ENCODE measurements at places on chromosomes 2 and 18.

DNA sequence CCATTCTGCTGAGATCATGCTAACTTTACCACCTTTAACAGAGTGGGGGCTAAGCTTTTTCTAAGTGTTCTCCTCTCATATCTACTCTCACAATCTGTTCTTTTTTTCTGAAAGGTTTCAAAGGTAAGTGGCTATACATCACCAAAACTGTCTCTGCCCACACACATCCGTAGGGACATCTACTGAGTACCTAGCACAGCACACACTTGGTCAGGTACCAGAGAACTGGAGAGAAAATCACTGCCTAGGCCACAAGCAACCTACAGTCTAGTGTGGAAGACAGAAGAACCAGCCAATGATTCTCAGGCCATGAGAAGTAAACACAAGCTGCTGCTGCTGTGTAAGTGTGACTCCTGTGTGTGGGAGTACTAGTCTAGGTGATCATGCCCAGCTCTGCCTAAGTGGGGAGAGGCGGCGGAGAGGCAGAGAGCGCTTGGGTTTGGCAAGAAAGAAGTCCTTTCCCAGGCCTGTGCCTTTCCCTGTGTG is 176.1 kb upstream of the ZFP36L2 start:
- no peak for DNase-seq

DNA sequence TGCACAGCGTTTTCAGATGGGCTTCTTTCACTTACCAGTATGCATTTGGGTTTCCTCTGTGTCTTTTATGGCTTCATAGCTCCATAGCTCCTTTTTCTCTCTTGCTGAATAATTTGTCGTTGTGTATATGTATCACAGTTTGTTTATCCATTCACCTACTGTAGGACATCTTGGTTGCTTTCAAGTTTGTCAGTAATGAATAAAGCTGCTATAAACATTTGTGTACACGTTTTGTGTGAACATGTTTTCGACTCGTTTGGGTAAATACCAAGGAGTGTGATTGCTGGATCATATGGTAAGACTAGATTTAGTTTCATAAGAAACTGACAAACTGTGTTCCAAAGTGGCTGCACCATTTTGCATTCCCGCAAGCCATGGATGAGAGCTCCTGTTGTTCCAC is 94.7 kb downstream of the FAM168B start:
- no peak for DNase-seq

DNA sequence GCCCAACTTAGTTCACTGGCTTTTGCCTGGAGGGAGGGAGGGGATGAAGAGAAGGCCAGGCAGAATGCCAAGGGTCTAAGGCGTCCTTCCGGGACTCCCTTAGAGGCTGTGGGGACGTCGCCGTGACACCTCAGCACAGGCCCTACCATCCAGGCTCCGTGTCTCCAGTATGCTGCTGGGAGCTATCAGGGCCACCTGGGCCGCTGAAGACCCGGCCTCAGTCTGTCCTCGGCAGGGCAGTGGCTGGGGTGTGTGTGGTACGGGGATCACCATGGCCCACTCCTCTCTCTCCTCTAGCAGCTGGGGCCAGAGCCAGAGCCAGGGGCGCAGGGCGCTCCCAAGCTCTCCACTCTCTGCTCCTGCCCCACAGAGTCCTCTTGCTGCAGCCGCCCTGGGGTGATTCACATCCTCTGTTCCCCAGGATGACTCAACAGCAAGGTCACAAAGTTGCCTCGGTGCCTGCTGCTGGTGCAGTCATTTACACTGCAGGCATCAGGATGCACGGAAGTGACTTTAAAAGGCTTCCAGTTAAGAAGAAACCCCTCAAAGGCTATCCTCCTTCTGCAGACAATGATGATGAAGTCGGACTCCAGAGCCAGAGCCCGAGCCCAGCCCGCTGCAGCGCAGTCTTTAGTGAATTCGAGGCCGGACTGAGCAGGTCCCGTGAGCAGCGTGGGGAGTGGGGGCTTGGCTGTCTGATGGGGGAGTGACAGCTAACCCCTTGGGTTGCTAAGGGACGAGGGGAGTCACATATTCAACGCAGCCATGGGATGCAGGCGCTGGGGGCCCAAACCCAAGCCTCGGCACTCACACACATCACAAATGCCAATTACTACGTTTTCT is 31.9 kb downstream of the SNORC start:
- DNase-seq, result no peak

GRCh38 chr2:142868229-142868762 is 9.2 kb upstream of the KYNU start:
- no peak for DNase-seq

DNA sequence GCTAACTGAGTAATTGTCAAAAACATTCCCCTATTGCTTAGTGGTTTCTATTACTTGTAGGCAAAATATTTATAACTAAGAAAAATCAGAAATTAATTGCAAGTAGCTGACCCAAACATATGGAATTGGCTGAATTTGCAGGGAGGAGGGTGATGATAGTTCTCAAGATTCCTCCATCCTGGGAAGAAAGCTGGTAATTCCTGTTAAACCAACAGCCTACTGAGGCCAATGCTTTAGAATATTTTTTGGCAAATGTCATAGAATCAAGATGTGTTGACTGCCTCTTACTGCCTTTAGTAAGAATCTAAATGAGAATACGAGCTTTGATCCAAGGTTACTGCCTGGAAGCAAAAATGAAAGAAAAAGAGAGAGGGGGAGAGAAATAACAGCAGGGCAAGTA is 120.0 kb downstream of the COL6A3 start:
- DNase-seq, result no peak

DNA sequence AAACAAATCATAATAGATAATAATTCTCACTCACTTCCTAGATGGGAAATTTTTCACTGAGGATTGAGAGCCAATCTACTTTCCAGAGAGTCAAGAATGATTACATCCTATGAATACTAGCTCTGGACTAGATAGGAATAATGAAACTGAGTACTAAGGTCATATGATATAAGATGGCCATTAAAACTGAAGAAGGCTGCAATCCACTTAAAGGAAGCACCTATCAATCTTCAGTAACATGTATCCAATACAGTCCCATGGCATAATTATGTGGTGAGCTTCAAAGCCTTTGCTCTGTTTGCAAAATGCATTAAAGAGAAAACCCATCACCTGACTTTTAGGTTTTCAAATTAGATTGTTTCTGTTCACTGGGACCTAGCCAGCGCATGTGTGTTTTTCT is 398.0 kb upstream of the MEIS1 start:
- DNase-seq, result no peak

DNA sequence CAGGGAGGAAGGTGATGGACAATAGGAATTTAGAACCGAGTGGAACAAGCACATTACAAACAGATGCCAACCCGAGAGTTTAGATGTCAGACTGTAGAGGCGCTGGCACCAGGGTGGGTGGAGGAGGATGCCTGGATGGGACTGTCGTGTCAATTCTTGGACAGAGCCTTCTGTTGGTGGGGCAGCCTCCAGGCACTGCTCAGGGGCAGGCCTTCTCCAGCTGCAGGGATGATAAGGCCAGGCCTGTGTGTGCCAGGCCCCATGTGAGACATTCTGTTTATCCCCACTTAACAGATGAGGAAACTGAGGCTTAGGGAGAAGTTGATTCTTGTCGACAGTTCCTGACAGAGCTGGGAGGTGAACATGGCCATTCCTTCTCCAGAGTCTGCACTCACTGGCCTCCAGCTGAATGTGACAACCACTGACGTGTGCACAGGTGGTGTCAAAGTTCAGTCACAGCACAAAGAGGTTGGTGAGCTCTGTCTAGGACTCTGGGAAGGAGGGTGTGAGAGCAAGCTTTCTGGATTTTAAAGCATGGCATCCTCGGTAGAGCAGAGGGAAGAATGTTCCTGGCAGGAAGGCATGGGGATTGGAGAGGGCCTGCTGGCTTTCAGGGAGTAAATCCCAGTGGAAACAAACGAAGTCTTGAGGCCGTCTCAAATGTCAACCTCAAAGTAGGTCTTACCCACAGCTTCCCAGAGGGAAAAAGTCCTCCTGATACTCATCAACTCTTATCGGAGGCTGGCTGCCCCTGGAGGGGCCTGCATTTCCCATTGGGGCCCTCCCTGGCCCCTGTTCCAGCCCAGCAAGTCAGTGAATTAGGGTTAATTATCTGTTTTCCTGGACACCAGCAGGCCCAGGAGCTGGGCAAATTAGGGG is 52.4 kb downstream of the GLI2 start:
- no peak for DNase-seq

- DNase-seq, result no peak
These were observed 70.8 kb downstream of the FIGN start for GRCh38 chr2:163665051-163665450.

- DNase-seq, result no peak
These were observed 195.4 kb downstream of the HAUS1 start for GRCh38 chr18:46299465-46300008.

DNA sequence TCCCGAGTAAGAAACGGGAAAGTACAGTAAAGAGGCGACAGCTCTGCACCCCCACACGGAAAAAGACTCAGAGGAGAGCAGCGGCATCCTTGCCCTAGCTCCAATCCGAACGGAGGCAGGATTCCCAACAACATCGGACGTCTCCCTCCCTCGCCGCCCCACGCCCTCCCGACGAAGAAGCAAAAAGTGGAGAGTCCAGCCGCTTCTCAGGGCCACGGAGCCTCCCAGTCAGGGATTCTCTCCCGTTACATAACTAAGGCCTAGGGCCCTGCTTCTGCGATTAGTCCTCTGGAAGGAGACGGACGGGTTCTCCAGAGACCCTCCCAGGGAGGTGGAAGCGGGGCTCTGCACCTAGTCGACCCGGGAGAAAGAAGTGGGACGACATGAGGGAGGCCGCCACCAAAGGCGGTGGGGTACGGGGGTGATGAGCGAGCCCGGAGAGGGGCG is 587 bp downstream of the SUMO1 start:
- DNase-seq, result peak; percentile 42

DNA sequence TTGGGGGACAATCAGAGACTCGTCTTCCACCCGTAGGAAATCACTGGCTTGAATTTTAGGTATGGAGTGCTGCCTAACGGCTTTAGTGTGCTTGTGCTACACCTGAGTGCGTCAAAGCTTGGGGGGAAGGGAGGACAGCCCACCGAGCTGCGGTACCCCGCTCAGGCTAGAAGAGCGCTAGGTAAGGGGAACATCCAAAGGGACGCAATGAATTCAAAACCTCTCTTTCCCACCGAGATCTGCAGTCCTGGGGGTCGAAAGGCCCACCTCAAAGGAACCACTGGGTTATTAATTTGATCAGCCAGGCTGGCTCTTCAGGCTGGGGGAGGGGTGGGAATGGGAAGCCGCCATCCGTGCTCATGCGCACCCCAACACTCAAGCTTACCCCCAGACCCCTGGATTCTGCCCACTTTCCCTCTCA is 2.7 kb downstream of the EPHA4 start:
- no peak for DNase-seq

- DNase-seq, result no peak
These were observed 228.0 kb downstream of the ATAD2B start for GRCh38 chr2:23698721-23699579.

GRCh38 chr2:85111819-85112281 is 21.3 kb upstream of the TCF7L1 start:
- DNase-seq, result no peak

- no peak for DNase-seq
These were observed 123.3 kb upstream of the SH3BP4 start for GRCh38 chr2:234828382-234829073.

GRCh38 chr18:32422201-32422600 is 48.5 kb downstream of the GAREM1 start:
- DNase-seq, result no peak

DNA sequence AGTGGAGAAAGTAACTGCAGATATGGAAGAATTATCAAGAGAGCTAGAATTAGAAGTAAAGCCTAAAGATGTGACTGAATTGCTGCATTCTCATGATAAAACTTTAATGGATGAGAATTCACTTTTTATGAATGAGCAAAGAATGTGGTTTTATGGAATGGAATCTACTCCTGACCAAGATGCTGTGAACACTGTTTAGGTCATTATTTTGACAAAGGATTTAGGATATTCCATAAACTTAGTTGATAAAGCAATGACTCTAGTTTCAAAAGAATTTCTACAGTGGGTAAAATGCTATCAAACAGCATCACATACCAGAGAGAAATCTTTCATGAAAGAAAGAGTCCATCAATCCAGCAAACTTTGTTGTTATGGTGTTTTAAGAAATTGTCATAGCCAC is 1317.7 kb upstream of the ACVR2A start:
- no peak for DNase-seq

DNA sequence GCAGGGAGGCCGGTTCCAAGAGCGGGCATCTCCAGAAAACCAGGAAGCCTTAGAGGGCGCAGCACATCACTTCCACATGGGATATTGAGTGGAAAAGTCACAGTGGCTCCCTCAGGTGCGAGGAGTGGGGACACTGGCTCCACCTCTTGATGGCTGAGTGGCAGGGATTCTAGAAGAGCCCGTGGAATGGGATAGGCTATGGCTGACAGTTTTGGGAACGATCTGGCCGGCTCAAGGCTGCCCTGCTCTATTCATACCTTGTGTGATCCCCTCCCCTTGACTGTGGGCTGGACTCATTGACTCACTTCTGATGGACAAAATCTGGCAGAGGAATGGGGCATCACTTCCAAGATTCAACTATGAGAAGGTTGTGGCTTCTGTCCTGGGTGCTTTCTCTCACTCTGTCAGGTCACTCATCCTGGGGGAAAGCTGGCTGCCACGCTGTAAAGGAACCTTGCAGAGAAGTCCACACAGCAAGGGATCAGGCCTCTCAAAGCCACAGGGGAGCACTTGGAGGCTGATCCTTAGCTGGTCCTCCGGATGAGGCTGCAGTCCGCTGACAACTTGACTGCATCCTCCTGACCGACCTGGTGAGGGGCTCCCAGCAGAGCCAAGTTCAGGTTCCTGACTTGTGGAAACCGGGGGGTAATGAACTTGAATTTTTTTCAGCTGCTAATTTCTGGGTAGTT is 46.7 kb upstream of the HS6ST1 start:
- no peak for DNase-seq

GRCh38 chr2:15181092-15181745 is 379.9 kb downstream of the NBAS start:
- DNase-seq, result no peak

DNA sequence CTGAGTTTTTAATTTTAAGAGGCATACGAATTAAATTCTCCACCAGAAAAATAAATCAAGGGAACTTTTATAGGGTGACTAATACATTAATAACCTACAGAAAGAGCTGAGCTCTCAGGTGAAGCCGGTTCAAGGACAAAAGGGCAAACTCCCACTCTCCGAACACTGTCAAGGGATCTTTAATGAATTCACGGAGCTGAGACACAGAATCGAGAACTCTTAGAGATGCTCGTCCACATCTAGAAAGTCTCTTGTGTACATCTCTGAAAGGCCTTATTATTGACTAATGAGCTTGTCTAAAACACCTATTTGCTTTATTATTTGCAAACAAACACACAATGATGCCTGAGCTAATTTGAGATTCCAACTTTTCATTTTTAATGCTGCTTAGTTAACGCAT is 33.3 kb upstream of the PIK3C3 start:
- no peak for DNase-seq

- DNase-seq, result no peak
These were observed 32.2 kb downstream of the RFX8 start for GRCh38 chr2:101442667-101443061.

DNA sequence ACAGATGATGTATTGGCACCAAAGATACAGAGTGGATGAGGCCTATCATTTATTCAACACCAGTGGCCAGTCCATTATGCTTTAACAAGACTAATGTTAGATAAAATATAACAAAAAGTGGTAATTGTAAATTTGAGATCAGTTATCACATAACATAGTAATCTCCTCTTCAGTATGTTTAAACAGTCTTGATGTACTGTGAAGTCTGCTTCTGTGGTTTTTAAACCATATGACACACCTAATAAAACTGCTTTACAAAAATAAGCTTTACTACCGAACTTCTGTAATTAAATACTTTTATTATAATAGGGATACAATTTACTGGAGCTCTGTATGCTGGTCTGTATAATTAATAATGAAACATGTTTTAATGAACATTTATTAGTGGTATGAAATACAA is 2156.1 kb upstream of the CELF4 start:
- DNase-seq, result no peak
